EH (cell line): ENCODE measurements at places on chromosomes 7 and 10.

DNA sequence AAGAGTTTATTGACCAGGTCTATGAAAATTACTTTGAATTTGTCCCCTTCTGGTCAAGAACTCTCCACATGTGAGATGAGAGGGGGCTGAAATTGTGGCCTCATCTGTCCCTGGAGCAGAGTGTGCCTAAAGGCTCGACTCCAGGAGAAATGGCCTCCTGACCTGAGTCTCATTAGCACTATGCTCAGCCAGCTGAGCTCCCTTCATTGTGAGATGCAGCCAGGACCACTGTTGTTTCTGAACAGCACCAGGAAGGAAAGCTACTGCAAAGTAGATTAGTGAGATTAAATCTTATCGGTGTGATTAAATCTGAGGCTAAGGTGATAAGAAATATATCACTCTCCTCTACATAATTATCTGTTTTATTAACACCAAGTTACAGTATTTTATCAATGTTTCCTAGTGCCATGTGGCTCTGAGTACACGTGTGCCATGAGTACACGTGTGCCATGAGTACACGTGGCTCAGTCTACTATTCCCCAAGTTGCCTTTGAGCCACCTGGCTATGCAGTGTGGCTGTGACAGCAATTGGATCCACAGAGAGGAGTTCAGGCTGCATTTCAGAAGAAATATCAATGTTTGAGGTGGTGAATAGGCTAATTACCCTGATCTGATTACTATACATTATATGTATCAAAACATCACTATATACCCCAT lies 126.9 kb downstream of the IPMK start:
- no peak for DNase-seq

DNA sequence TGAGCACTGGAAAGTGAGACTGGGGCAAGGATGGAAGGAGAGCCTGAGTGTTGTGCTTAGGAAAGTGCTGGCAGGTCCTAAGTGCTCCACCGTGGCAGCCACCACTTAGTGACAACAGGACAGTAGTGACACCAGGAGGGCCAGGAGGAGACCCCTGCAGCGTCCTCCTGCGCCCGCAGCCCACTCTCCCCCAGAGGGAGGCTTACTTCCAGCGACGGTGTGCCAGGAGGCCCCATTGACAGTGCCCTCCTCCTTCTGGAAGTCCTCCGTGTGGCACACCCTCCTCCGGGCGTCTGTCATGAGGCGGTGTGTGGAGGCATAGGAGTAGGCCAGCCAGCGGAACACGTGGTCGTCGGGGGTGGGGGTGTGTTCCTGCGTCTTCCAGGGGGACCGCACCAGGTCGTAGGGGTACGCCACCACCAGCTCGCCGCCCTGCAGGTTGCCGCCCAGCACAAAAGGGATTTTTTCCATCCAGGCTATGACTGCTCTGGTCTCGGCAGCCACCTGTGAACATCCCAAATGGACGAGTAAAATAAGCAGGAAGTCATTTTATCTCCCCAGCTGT lies 95.6 kb downstream of the GPR26 start:
- no peak for DNase-seq

DNA sequence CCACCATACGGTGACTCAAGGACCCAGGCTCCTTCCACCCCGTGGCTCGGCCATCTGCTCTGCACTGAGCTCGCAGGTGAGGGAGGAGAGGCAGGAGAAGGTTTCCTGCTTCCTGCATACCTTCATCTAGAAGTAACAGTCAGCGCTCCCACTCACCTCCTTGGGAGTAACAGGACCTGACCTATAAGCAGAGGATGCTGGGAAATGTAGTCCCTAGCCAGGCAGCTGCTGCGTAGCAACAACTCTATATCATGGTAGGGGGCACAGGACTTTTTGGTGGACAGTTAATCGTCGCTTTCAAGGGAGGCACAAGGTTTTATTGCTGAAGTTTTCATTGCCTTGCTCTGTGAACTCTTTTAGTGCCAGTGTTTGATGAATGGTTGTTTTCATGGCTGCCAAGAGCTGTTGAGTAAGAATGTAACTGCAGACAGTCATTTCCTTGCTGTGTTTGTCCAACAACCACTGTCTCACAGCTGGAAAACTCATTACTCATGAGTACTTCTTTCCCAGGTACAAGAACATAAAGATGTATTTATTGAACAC lies 10.2 kb upstream of the ZFYVE27 start:
- DNase-seq = peak; percentile 63

DNA sequence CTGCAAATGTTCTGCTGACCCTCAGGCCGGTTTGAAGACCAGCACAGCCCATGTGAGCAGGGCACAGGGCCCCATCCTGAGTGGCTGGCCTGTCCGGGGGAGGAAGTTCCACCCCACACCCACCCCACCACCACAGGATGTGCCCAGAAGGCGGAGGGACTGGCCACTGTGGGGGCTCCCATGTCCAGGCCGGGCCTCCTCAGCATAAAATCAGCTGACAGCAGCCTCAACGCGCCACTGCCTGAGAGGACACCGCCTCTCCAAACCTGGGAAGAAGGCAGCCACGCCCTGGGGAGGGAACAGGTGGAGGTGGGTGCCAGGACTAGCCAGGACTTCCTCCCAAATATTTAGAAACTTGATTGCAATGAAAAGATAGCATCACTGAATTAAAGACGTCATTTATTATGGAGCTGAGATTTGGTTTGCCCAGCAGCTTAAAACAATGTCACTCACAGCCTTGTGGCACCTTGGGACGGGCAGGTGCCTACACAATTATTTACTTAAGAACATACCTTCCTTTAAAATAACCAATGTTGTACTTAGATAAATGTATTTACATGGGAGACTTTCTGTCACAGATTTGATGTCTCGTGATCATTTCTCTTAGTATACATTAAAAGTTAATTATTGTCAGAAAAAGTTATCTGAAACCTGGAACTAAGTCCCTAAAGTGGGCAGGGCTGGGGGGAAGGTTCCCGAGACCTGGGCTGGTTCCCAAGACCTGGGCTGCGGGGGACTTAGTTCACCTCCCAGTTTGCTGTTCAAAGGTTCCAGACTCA lies 27.3 kb upstream of the FAM20C start:
- DNase-seq = no peak

DNA sequence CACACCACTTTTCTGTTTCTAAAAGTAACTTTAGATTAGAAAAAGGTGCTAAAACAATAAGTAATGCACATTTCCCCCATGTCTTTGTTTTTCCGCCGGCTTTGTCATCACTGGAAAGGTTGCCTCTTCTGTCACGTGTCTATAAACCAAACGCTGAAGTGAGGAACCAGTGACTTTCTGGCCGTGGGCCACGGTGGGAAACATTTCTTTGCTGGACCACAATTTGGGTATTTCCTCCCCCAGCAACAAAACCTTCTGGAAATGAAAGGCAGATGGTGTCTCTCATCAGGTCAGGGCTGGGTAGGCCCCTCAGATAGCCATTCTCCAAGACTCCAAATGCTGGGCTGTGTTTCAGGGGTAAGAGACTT lies 174.5 kb downstream of the SH3PXD2A start:
- DNase-seq = peak; percentile 58

DNA sequence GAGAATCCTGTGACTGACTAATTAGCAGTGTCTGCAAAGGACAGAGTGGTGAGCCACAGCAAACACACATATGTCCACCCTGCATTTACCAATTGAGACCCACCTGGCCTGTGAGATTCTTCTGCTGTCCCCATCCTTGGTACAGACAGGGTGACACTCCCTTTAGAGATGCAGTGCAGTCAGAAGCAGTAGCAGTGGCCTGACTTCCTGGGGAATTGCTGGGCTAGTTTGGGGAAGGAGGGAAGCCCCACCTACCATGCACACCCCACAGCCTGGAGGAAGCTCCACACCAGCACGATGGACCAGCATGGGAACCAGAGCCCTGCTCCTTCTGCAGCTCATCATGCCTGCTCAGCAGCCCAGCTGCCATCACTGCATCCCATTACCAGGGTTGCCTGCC lies 924.9 kb upstream of the ZNF722 start:
- DNase-seq = no peak

DNA sequence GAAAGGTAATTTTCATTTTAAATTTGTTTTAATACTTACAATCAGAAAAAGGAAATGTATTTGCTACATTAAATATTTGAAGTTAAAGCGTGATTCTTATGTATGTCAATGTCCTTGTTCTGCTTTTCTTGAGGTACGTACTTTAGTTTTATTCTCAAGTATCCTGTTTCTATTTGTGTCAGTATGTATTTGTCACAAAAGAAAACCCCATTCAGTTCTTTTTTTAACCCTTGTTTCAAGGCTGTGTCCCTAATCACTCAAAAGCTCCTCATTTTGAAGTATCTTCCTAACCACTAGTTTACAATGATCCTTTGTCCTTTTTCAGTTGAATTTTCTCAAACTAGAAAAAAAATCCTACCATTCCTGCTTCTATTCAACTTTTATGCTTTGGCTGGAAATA lies 25.2 kb downstream of the NHLRC2 start:
- DNase-seq = no peak

DNA sequence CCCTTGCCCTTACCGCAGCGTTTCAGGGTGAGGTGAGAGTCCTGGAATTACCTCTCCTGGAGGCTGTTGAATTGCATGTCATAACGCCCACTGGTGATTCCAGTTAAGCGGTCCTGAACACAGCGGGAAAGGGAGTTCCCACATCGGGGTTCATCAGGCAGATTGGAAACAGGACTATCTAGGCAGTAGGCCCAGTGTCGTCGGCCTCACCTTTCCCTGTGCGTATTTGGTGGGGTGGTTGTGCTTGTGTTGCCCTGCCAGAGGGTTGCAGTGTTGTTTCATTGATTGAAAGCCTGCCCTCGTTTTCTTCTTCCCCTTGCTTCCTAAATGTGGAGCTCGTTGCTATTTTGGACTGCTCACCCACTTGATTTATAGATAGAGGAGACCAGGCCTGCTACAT lies 10.6 kb upstream of the SUN1 start:
- no peak for DNase-seq

DNA sequence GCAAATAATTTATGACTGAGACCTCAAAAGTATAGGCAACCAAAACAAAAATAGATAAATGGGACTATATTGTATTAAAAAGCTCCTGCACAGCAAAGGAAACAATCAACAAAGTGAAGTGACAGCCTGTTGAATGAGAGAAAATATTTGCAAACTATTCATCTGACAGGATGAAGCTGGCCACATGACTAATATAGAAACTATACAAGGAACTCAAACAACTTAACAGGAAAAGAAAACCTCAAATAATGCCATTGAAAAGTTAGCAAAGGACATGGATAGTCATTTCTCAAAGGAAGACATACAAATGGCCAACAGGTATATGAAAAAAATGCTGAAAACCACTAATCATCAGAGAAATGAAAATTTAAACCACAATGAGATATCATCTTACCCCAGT lies 245.1 kb downstream of the STK31 start:
- DNase-seq = peak; percentile 54

DNA sequence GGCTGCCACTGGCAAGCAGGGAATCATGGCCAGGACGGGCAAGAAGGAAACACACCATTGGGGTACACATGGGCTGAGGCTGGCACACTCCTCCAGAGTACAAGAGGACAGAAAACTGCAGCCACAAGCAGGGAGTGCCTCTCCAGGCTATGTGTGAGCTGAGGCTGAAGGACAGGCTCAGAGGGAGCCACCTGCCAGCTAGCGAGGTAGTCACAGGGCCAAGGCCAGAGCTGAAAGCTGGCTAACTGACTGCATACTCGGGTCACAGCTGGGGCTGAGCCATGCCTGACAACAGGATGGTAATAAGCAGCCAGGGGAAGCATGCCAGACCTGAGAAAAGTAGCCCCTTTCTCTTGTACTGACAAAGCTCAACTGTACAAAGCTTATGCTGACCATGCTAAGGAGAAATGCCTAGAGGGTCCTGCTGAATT lies 52.0 kb downstream of the KIF5B start:
- DNase-seq = peak; percentile 12

DNA sequence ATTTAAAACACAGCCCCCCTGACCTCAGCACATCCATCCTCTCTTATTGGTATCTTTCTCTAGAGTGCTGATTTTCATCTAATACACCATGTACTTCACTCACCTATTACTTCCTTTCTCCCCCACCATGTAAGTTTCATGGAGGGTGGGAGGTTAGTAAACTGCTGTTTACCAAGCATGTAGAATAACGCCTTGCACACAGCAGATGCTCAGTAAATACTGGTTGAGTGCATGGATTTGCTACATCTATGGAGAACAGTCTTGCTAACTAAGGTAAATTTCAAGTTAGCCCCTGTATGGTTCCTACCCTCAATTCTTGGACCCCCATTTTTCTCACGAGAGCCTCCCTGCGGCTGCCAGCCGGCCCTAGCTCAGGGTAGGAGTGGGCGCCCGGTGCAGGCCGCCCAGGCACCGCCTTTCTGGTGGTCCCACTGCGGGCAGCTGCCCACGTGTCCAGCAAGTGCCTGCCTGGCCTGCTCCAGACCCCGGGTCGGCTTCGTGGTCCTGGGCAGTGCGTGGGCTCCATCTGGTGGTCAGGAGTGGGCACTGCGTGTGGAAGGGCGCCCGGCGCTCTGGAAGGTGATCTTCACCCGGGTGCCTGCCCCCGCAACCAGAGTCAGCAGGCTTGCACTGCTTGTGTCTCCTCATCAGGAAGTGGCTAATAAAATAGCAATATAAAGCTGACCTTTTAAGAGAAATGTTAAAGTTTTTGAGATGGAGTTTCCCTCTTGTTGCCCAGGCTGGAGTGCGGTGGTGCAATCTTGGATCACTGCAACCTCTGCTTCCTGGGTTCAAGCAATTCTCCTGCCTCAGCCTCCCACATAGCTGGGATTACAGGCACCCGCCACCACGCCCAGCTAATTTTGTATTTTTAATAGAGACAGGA lies 63.4 kb upstream of the DNAJB6 start:
- DNase-seq = peak; percentile 76

GRCh38 chr10:8229153-8229552 lies 174.7 kb downstream of the GATA3 start:
- DNase-seq = no peak

GRCh38 chr10:24701447-24701846 lies 22.2 kb downstream of the ARHGAP21 start:
- DNase-seq = peak; percentile 43

DNA sequence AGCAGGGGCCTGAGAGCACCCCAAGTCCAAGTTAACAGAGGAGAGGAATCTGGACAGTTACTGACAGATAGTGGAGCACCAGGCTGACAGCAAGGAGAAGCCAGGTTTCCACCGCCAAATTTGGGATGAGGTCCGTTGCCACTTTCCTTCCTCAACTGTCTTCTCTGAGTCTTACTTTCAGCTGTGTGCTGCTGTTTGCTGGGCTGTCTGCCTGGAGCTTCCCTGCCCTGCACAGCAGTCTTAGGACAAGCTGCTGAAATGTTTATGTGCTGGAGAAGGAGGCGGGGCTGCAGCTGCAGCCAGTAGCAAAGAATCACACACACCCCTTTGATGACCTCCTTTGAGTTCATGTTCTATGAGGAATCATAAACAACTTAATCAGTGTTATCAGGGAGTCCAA lies 17.4 kb upstream of the CYP3A7 start:
- DNase-seq = peak; percentile 6

- DNase-seq = no peak
Measured at GRCh38 chr7:20276705-20277472, 53.8 kb upstream of the ITGB8 start.

- no peak for DNase-seq
Measured at GRCh38 chr7:97868788-97869187, 3.4 kb downstream of the ASNS start.
